ENCODE measurements at places on chromosomes 1 and 21.
A peak's percentile ranks its signal among the peaks of the same experiment; 100 is the strongest.

DNA sequence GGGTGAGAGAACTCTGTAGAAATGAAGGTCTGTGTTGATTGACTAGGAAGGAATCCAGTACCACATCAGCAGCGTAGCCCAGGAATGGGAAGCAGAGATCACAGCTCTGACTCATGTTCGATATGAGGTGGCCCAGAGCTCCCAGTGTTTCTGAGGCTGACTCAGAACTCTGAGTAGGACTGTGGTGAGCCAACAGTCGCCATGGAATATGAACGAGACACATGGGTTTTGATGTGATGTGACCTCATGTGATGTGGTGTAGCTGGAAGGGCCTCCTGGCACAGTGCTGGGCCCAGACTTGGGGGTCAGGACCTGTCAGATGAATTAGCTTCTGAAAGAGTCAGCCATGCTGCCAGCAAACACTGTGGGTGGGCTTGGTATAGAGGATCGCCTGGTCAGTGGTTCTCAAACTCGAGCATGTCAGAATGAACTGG, 237.0 kb downstream of the MRPL39 start:
- no peak for DNase-seq

GRCh38 chr1:73042403-73042802, 760.1 kb upstream of the NEGR1 start:
- no peak for DNase-seq

DNA sequence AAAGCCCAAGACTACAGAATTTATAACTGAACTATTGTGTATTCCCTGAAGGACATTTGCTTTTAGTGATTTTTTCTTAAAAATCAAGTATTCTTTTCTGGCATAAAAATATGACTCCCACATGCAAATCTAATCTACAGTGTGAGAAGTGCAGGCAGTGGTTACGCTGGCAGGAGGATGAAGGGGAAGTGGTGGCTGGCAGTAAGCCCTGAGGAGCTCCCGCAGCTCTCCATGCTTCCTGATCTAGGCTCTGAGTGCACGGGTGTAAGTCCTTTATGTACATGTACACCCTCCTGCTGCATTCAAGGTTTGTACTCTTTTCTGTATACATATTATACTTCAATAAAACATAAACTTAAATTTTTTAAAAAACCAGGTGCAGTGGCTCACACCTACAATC, 67.5 kb upstream of the PRDX6 start:
- no peak for DNase-seq

- no peak for DNase-seq
These were observed 75.5 kb downstream of the ADAMTS1 start for GRCh38 chr21:26769613-26770188.

DNA sequence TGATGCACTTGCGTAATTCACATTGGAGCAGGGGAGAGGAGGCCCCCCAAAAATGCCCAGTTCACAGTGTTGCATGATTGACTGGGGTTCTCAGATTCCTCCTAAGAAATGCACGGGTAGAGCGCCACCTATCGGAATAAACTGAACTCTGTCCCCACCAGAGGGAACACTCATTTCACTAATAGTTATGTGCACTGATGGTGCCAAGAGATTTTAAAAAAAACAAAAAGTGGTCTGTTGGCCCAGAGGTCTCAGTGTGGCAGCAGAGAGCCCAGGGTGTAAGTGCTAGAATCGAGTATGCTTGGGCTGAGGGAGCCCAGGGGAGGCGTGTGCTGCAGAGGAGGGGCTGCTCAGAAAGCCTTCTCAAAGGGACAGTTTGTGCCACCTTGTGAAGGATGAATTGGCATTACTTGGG, 6.9 kb downstream of the PINK1 start:
- no peak for DNase-seq

DNA sequence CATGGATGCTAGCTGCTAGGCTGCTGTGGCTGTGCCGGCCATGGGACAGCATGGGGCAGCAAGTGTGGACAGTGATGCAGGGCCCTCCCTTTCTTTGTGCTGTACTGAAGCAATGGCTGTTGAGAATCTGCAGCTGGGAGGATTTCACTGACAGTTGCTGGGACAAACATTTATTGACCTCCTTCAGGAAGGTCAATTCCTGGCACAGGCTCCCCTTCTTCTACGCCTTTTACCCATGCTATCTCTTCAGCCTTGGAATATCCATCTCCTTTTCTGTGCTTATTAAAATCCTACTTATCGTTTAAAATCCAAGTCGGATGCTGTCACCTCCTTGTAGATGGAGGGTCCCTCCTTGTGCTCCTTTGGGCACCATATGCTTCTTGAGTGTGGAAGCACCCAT, 213.1 kb upstream of the USP24 start:
- DNase-seq = no peak

- DNase-seq = no peak
These were observed 20.4 kb downstream of the C21orf91 start for GRCh38 chr21:17798796-17799195.

GRCh38 chr1:234923626-234924025, 205.0 kb downstream of the TOMM20 start:
- no peak for DNase-seq

DNA sequence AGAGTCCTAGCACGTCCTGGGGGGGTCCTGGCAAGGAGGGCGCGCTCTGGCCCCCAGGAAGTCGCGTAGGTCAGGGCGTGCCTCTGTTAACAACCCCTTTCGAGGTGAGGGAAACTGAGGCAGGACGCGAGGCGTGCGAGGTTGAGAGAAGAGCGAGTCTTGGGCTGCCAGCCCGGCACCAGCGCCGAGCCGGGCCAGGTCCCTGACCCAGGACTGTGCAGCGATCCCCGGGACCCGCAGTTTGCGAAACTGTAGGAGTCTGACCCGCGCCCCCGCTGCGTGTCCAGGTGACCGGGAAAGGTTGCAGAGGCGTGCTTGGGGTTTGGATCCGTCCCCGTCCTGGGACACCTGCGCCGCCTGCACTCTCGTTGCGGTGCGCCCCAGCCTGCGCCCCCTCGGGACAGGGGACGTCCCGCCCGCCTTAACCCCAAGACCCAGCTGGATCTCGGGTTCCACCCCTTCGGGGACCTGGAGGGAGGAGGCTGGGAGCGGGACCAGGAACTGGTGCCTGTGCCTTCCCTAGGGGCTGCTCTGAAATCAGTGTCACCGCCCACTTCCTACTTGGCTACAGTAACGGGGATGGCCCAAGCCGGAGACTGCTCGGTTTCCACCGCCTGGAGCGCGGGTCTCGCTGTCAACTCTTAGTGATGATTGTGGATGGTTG, 493 bp downstream of the DISC1 start:
- peak; percentile 35 for DNase-seq

DNA sequence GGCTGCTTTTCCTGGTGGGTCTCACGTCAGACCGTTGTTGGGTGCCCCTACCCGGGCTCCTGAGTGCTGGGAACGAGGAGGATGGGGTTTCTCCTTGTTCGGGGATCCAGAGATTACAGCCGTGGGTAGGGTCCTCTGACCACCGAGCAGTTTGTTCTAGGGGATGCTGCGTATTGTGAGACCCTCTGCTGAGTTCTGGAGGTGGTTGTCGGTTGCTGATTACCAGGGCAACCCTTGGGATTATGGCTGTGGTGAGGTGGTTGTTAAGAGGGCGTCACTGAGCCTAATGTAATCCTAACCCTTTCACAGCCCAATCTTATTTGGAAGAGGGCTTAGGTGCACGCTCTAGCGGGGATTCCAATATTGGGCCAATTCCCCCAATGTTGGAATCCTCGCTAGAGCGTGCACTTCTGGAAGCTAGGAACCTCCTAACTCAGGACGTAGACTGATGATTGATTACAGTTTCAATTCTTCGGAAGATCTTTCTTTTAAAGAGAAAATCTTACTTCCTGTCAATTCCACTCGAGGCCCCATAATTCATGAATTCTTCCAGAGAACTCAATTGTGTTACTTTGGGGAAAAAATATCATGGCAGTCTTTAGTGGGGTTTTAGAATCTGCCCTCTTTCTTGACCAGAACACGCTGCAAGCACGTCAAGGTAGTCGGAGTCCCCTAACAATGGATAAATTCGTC, 483 bp downstream of the TCEANC2 start:
- DNase-seq = no peak

DNA sequence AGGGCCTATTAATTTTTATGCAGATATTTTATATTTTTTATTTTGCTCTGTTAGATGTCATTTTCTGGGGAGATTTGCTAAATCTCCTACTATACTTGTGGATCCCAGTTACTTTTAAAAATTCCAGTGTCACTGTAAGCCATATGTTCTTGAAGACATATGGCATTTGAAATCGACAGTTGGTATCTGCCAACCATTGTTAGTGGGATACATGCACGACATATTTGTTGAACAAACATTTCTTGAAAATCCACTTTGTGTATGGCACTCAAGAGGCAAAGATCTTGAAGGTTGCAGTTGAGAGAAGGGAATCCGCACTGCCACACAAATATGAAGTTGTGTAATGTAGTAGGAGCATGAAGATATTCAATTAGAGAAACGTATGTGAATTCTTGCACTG, 287.7 kb downstream of the HHAT start:
- DNase-seq = no peak

DNA sequence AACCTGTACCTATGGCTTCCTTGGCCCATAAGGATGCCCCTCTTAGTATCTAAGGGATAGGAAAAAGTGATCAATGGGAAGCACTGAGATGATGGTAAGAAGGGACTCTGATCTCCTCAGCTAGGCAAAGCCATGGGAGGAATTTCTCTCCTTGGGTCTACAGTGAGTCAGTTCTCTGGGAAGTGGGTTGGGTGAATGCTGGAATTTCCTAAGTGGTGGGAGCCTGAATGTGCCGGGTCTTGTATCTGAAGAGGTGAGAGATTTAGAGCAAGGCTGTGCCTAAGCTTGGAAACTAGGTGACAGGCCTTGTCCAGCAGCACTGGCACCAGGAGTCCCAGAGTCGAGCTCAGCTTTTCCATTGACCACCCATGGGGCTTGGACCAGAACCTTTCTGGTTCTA, 96.3 kb upstream of the SLC2A1 start:
- no peak for DNase-seq

GRCh38 chr1:221937155-221937953, 195.5 kb upstream of the DUSP10 start:
- no peak for DNase-seq

DNA sequence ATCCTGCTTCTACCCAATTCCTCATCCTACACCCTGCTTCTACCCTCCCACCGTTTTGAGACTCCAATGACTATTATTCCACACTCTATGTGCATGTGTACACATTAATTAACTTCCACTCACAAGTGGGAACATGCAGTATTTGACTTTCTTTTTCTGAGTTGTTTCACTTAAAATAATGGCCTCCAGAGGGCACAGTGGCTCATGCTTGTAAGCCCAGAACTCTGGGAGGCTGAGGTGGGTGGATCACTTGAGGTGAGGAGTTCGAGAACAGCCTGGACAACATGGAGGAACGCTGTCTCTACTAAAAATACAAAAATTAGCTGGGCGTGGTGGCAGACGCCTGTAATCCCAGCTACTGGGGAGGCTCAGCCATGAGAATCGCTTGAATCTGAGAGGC, 464.8 kb downstream of the PTBP2 start:
- DNase-seq = no peak

GRCh38 chr1:46041974-46042373, 90.5 kb downstream of the PIK3R3 start:
- no peak for DNase-seq

DNA sequence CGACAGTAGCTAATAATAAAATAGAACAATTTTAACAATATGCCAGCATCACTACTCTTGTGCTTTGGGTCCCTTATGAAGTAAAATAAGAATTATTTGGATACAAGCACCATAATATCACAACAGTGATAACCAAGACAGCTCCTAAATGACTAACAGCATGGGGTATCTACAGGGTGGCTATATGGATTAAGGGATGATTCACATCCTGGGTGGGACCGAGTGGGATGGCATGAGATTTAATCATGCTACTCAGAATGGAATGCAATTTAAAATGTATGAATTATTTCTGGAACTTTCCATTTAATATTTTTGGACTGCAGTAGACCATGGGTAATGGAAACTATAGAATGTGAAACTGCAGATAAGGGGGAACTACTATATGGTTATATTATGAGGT, 28.1 kb upstream of the B3GALNT2 start:
- no peak for DNase-seq

DNA sequence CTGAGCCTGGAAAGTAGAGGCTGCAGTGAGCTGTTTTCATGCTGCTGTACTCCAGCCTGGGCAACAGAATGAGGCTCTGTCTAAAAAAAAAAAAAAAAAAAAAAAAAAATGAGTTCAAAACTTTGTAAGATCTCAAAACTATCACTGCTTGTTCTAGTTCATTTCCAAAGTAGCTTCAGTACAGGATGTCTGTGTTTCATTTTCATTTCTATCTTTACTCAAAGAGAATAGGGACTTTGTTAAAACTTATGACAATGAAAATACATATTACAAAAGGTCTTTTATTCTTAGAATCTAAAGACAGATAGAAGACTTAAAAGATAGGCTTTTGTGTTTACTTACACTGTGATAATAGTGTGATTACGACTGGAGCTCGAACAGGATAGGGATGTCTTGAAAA, 709.7 kb downstream of the ADGRL2 start:
- no peak for DNase-seq

DNA sequence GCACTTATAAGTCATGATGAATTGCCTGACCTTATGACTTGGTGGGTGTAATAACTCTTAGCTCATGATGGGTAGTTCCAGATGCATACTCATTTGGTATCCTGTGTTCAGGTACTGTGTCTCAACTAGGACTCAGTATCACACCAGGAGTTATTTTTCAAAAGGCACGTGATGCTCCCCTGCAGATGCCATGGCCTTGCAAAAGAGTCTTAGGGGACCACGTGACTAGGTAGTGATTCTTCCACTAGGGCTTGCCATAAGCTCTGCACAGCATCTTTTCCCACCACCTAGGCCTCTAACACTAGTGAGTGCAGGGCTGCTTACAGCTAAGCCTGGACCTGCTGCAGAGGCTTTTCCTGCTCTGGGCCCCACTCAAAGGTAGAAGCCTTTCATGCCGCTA, 3.9 kb upstream of the FCAMR start:
- no peak for DNase-seq

- DNase-seq = no peak
These were observed 170.6 kb downstream of the HUNK start for GRCh38 chr21:32043458-32043857.

DNA sequence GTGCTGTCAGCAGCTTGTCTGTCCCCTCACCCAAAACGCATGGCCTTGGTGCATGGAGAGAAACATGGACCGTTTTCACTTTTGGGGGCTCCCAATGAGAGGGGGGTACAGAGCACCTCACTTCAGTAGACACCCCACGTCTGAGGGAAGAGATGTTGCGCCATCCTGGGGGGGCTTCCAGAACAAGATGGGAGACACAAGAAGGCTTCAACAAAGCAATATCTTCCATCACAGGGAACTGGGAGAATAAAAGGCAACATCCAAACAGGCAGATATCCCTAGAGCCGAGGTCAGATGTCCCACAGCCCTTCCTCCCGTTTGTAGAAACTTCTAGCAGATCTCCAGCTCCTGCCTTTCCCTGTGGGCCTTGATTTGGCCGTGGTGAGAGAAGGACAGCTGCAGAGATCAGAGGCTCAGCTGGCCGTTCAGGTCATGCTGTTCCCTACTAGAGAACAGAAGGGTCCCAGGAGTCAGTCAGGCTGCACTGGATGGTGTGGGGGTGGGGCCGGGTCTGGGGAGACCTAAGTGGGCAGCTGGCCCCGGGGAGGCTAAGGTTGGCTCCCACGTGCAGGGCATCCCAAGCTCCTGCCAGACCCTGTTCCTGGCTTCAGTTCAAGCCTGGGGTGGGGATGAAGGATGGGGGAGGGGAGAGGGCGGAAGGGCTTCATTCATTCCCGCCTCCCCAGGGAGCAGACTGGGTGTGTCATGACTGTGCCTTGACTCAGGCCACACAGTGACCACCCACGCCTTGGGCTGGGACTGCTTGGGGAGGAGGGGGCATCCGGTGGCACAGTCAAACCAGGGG, 4.4 kb downstream of the PLOD1 start:
- DNase-seq = no peak

- DNase-seq = no peak
These were observed 9.4 kb downstream of the LAPTM5 start for GRCh38 chr1:30748098-30748698.
